ENCODE measurements at places on chromosomes 6 and 20. TPM values are rescaled to one million over a fixed set of nuclear protein-coding genes. Genes with fewer than 3 reads are reported as not detected.

XKR7 gene
- 12.6 TPM for total RNA-seq

TREML1 gene
- not detected for total RNA-seq

MAS1 gene
- not detected for total RNA-seq

C6orf58 gene
- total RNA-seq, result 1.4 TPM

FAM209A gene
- not detected for total RNA-seq

DNA sequence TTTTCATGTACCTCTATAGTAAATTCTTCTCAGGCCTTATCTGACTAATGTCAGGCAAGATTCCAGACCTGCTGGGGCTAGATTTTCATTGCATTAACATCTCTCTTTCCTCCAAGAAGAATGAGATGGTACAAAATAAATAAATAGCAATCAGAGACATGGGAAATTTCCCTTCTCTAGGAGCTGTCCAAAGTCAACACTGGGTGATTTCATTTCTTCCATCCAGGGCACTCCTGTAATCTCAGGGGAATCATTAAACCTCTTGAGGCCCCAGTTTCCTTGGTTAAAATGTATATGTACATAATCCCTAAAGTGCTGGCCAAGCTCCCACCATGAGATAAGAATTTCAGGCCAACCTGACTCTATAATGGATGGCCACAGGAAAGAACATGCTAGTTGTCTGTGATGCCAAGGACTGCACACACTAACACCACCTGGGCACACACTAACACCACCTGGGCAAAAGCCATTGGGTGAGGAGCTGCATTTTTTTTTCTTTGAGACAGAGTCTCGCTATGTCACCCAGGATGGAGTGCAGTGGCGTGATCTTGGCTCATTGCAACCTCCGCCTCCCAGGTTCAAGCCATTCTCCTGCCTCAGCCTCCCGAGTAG is 912 bp downstream of the IL17F start:
- no peak for DNase-seq

GRCh38 chr6:72425003-72425681 is 196.7 kb upstream of the KCNQ5 start:
- no peak for DNase-seq

GRCh38 chr6:1890987-1891386 is 281.3 kb downstream of the FOXC1 start:
- no peak for DNase-seq

- DNase-seq, result no peak
These were observed 108.7 kb downstream of the NCOA3 start for GRCh38 chr20:47610247-47610944.

- DNase-seq, result no peak
These were observed 30.8 kb upstream of the FKBP1A start for GRCh38 chr20:1423625-1424106.

GRCh38 chr6:169141671-169142537 is 111.7 kb downstream of the THBS2 start:
- DNase-seq, result no peak

- DNase-seq, result no peak
These were observed 26.0 kb downstream of the TRAM2 start for GRCh38 chr6:52550870-52551269.

DNA sequence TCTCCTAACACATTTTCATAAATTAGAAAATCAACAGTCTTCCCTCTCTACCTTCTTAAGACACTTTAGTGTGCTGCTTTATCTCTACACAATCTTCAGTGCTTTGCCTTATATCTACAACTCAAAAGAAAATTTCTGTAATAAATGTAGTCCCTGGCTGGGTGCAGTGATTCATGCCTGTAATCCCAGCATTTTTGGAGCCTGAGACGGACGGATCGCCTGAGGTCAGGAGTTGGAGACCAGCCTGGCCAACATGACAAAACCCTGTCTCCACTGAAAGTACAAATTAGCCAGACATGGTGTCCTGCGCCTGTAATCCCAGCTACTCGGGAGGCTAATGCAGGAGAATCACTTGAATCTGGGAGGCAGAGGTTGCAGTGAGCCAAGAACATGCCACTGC is 9.7 kb upstream of the EDN1 start:
- DNase-seq, result no peak

Data from occipital lobe (tissue), 3 donors.